ENCODE measurements at places on chromosomes 2 and 18.

DNA sequence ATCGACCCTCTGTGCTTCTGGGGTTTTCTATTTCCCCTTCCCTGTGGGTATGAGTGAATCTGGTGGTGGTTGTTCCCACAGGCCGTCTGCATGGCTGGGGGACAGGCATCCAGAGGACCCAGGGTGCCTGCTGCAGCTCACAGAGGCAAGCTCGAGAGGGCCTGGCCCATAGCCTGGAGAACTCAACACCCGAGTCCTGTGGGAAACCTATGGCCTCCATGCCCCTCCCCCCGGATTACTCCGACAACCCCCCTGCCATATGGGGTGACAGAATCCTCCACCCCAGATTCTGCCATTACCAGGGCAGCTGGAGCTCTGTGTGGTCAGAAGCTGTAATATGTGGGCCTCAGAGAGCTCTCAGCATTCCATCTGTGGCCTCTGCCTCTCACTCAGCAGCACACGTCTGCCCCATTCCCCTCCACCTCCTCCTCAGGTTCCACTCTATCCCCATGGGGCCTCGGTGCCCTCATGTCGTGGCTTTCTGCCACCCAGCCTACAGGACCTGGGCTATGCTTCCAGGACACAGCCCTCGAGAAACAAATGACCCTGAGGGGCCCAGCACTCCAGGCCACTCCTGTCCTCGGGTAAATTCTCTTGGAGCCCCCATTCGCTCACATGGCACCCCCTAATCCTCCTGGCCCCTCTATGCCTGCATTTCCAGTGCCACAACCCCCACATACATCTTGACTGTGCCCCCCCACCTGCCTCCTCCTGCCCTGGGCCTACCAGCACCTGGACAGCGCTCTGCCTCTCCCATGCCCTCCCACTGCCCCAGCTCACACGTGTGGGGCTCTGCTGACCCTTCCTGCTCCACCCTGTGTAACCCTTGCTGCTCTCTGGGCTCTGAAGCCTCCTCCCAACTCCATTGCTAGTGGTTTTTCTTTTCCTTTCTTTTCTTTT, 3.6 kb downstream of the MZT2A start:
- DNase-seq: no peak

DNA sequence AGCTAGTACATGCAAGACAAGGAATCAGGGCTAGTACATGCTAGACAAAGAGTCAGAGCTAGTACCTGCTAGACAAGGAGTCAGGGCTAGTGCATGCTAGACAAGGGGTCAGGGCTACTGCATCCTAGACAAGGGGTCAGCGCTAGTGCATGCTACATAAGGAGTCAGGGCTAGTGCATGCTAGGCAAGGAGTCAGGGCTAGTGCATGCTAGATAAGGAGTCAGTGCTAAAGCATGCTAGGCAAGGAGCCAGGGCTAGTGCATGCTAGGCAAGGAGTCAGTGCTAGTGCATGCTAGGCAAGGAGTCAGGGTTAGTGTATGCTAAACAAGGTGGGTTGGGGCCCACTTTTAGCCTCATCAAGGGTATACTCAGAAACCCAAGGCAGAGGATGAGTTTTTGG, 90.1 kb upstream of the FAM136A start:
- no peak for DNase-seq

GRCh38 chr2:15911686-15912085, 28.7 kb upstream of the MYCN start:
- no peak for DNase-seq

GRCh38 chr2:220556658-220557057, 929.2 kb downstream of the SLC4A3 start:
- DNase-seq: no peak

- no peak for DNase-seq
Observed at GRCh38 chr2:102428573-102428972, 5.6 kb downstream of the IL18RAP start.

DNA sequence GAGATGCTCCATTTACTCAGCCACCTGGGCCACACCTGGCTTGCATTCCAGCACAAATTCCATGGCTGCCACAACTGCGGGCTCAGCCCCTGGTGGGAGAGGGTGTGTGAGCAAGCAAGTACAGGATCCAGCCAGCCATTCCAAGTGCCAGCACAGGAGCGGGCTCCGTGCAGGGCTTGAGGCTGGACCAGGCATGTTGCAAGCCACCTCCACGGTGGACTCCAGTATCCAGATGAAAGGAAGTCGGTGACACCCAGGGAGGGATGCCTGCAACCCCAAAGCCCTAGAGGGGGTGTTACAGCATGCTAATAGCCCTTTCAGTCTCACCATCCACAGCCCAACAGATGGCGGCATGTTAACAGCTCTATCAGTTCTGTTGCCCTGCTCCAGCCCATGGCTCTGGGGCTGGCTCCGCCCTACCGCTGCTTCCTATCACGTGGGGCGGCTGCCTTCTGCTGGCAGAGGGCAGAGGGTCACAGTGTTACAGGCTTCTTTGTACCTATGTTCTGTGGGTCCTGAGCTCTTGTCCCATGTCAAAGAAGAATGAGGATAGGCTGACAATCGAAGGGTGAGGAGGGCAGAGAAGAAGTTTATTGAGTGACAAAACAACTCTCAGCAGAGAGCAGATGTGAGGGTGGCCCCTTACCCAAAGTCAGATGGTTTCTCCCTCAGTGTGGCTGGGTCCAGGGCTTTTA, 11.7 kb upstream of the GORASP2 start:
- no peak for DNase-seq

DNA sequence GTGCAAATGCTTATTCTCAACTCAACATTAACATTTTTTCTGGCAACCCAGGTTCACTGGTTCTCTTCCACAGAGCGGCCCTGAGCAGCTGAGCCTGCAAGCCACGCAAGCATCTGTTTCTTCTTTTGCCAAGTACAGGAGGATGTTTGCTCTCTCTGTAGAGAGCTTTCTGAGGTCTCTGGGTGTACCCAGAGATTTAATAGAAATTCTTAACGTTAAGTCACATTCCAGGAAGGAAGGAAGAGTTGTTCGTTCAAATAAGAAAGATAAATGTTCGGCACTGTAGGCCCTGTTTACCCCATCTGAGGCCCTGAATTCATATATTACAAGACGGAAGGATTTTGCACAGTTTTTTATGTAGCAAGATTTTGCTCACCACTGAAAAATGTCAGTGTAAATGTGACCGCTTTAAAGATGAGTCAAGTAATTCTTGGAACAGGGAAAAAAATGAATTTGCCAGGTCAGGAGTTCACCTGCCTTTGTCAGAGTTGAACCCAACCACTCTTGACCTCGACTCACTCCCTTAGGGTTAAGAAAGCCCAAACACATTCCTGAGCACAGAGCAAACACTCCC, 30.1 kb downstream of the KCTD18 start:
- no peak for DNase-seq

DNA sequence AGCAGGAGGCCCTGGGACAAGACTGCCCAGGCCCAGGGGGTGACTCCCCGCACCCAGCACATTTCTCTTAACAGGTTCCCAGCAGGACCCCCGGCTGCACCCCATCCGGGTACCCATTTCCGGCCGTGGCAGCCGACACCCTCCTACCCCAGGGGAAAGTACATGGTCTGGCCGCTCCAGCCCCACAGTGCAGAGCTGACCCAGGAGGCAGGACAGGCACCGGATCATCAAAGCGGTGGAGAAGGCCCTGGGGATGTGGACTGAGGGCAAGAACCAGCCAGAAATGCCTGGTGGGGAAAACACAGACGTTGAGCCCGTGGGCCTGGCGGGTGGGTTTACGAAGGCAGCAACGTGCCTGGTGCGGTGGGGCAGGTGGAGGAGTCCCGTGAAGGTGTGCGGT, 79.5 kb upstream of the GPC1 start:
- DNase-seq: no peak

GRCh38 chr18:9905401-9905922, 8.4 kb upstream of the VAPA start:
- no peak for DNase-seq

- DNase-seq: no peak
Observed at GRCh38 chr2:76268484-76268883, 557.8 kb upstream of the GCFC2 start.

GRCh38 chr2:236008006-236008405, 160.2 kb downstream of the GBX2 start:
- no peak for DNase-seq

- no peak for DNase-seq
Observed at GRCh38 chr2:635687-636621, 41.3 kb downstream of the TMEM18 start.

- DNase-seq: no peak
Observed at GRCh38 chr2:13821255-13821880, 811.1 kb upstream of the LRATD1 start.

DNA sequence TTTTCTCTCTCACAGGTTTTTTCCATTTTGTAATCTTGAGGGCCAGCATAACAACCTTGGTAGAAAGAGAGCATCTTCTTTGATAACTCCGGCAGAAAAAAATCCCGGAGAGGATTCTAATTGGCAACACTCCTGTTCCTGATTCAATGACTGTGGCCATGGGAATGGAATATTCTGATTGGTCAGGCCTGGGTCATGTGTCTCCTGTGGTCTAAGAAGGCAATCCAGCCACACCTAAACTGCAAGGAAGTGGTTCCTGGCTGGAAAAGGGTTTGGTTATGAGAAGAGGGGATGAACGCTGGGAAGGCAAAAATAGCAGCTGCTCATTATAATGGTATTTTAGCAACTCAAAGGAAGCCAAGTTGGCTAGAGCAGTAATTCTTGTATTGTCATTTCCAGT, 24.8 kb upstream of the ZNF638 start:
- no peak for DNase-seq

DNA sequence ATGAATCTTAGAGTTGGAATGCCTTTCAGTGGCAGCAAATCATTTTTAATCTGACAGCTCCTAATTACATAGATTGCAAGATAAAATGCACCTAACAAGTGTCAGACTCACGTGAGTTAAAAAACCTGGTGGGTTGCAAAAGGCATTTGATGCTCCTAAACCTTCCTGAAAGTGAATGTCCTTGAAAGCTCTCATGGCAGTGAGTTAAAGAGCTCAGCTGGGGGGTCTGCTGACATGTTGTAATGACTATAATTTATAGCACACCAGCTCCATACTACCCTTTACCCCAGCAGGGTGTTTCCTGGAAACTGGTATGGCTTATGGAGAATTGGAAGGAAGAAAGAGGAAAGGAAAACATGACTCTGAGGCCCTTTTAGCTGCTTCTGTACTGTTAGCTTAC, 91.9 kb upstream of the CAVIN2 start:
- DNase-seq: no peak

DNA sequence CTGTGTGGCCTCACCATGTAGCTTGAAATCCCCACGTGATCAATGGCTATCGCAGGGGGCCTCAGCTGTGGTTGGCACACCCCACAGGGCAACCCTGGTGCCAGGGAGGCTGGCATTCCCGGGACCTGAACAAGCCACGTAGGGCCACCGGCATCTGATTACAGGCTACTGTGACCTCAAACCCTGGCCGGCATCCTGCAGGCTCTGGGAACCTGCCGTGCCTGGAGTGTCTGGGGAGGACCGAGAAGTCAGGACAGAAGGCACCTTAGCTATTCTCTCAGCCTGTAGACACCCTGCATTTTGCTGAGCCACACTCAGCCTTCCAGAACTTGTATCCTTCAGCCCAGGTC, 213.0 kb downstream of the GLI2 start:
- no peak for DNase-seq

DNA sequence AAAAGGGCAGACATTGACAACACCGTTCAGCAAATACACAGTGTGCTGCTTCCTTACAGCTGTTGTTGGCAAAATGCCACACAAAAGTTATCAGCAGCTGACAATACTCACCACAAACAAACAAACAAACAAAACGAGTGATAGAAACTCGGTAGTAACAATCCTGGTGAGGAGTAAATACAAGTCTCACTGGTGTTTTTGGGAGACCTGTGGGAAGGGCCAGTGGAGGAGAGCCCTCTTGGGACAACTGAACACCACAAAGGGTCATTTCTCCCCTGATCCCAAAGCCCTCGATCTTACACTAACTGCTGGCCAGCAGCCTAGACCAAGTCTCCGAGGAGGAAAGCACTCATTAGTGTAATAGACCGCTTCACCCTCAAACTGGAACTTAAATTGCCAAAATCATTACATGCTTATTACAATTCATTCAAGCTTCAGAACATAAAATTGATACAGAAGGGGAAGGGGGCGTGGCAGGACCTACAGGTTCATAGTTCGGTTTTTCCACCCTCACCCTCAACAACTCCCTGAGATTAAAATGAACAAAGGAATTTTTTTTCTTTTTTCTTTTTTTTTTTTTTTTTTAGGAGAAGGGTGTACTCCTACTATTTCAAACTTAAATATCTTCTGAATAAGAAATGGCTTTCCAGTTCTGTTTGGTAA, 5.0 kb downstream of the AP1S3 start:
- no peak for DNase-seq

- DNase-seq: no peak
Observed at GRCh38 chr2:96506907-96507240, 1.7 kb upstream of the NEURL3 start.

All from stimulated activated CD4-positive, alpha-beta T cell treated with anti-CD3 and anti-CD28 coated beads, Interleukin-1b, Interleukin-23, amount 100 ng/mL, for 1 hour (primary cell).